Stimulated activated CD4-positive, alpha-beta T cell treated with anti-CD3 and anti-CD28 coated beads, Interleukin-1b, Interleukin-23, amount 100 ng/mL, for 4 hours (primary cell): ENCODE measurements at places on chromosomes 12 and 14.

GRCh38 chr14:81312289-81312876 is 87.7 kb downstream of the STON2 start:
- DNase-seq, result no peak

DNA sequence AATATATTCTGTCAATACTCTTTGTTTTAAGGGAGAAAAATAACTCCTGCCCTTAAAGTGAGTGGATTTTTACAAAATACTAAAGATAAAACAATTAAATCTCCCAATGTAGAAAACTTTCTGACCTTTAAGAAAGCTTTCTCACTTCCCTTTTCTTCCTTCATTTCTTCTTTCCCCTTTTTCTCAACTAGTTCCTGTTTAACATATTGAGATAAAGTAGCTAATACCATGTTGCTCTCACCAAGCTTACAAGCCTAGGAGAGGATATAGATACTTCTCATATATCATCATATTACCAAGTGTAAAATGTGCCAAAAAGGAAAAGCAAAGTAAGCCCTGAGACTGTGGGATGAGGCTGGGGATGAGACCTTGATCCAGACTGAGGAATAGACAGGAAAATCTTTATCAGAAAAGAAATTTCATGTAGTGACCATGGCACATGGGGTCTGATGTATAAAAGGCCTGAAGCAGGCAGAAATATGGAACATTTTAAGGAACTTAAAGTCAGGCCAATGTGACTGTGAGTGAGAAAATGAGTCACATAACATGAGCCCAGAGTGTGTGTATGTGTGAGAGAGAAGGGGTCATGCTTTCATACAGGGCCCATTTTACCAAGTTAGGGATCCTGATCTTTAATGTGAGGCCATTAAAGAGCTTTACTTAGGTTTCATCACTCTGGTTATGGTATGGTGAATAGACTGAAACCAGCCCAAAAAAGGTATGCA is 1.6 kb upstream of the RPL10L start:
- DNase-seq, result no peak

GRCh38 chr14:100615736-100616695 is 28.8 kb upstream of the BEGAIN start:
- no peak for DNase-seq

- no peak for DNase-seq
Measured at GRCh38 chr14:57845802-57846531, 19.9 kb downstream of the SLC35F4 start.

GRCh38 chr14:88233915-88234314 is 89.2 kb downstream of the KCNK10 start:
- no peak for DNase-seq

- DNase-seq, result no peak
Measured at GRCh38 chr12:26340649-26341048, 145.3 kb downstream of the SSPN start.

- no peak for DNase-seq
Measured at GRCh38 chr12:127790376-127790775, 476.6 kb upstream of the TMEM132C start.

- no peak for DNase-seq
Measured at GRCh38 chr12:103858953-103859601, 18.0 kb upstream of the NT5DC3 start.

- no peak for DNase-seq
Measured at GRCh38 chr12:120862664-120863063, 41.5 kb downstream of the SPPL3 start.

DNA sequence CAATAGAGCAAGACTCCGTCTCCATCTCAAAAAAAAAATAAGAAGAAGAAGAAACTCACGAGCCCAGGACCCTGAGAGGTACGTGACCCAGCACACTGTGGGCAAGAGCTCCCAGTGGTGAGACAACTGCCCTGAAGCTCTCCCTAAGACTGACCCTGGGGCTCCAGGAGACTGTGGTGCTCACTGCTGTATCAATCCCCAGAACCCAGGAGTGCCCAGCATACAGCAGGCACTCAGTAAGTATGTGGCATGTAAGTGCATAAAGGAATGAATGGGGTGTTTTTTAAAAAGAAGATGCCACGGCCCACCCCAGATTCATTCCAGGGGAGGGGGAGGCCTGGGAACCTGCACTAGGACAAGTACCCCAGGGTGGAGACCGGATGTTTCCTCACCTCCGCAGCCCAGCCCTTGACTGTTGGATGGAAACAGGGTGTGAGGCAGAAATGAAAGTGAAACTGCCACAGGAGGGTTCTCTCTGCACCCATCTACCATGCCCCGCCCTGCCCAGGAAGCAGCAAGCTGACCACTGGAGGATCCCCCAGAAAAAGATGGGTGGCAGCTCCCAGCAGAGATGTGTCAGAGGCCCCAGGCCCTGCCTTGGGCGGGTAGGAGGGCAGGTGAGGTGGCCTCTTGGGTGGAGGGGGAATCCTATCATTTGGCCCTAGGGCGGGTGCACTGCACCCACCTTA is 12.2 kb downstream of the ITPK1 start:
- DNase-seq, result peak; percentile 45

GRCh38 chr12:7716381-7716780 is 5.1 kb downstream of the DPPA3 start:
- no peak for DNase-seq

DNA sequence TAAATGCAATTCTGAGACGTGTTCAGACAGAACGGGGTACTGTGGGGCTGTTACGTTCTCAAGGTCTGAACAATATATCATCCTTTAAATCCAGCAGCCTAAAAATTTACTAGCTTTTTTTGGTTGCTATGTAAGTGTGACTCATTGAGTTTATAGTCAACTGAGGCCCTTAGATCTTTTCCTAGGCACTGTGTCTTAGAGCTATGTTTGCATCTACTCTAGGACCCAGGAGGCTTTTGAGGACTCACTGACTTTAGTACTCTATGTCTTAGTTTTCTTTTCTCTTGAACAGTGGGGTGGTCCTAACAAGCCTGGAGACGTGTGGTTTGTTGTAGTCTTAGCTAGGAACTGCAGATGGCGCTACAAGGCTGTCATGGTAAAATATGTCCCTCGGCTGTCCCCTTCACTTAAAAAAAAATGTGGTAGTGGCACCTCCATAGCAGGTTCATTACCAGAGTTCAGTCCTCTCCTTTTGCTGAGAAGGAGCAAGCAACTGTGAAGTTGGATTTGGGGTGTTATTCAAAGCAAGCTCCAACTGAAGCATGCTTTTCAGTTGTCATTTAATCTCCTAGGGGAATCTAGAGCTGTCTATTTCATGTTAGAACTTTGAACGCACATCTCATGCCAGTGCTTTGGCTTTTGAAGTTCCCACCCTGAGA is 8.7 kb upstream of the SPATS2 start:
- no peak for DNase-seq

DNA sequence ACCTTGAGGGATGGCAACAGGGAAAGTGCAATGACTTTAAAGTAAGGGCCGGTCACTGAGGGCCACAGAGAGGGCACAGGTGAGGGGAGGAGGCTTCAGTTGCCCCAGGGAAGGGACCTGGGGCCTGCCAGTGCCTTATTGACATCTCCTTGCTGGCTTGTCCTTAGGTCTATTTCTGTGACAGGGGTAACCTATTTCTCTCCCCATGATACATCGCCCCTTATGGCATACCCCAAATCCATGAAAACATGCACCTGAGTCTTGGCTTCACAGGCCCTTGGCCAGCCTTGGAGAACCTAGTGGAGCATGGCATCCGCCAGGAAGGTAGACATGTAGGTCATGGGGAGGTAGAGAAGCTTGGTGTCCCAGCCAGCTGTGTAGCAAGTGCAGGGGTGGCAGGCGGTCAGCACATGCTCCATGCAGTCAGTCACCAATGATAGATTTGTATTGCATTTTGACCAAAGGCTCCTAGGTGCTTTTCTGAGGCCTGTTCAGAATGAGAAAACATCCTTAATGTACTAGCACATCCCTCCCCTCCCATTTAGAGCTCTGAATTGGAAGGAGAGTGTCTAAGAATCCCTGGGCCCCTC is 23.6 kb upstream of the RDH16 start:
- no peak for DNase-seq

GRCh38 chr14:34449819-34450541 is 12.1 kb downstream of the SPTSSA start:
- DNase-seq, result no peak

- no peak for DNase-seq
Measured at GRCh38 chr12:92421701-92422100, 276.1 kb upstream of the BTG1 start.

DNA sequence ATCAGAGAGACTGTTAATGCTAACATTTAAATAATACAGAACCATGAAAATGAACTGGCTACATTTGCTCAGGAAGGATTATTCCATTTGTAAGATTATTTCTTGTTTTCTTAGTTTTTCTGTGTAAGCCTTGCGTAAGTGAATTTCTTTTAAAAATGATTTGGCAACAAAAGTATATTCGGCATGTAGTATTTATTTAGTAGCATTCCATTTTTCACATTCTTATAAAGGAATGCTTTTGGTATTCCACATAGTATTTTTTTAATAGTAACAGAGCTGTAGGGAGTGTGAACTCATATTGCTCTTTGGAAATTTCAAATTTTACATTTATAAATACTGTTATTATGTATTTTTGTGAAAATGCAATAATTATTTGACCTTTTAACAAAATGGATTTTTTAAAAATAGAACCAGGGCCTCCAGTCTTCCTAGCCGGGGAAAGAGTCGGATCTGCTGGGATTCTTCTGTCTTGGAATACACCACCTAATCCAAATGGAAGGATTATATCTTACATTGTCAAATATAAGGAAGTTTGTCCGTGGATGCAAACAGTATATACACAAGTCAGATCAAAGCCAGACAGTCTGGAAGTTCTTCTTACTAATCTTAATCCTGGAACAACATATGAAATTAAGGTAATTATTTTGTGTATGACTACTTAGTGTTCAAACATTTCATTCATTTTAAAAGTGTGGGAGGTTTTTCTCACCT is 1.2 kb downstream of the PTPRQ start:
- no peak for DNase-seq

GRCh38 chr12:85823436-85824180 is 12.6 kb downstream of the RASSF9 start:
- no peak for DNase-seq

- no peak for DNase-seq
Measured at GRCh38 chr12:60324746-60325145, 728.9 kb downstream of the SLC16A7 start.

DNA sequence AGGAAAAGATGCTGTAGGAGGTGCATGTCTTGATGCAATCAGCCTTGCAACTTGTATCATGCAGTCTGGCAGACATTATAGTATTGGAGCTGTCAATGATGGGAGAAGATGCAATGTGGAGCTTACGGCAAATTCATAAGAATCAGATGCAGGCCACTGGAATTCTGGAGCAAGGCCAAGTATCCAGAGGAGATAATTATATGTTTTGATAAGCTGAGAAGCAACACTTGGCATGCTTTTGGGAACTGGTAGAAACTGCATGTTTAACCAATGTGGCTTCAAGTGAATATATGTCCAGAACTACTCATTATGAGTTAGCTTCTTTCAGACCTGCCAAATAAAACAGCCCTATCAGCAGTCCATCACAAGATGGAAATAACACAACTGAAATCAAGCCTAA is 249.1 kb upstream of the PPFIA2 start:
- no peak for DNase-seq

DNA sequence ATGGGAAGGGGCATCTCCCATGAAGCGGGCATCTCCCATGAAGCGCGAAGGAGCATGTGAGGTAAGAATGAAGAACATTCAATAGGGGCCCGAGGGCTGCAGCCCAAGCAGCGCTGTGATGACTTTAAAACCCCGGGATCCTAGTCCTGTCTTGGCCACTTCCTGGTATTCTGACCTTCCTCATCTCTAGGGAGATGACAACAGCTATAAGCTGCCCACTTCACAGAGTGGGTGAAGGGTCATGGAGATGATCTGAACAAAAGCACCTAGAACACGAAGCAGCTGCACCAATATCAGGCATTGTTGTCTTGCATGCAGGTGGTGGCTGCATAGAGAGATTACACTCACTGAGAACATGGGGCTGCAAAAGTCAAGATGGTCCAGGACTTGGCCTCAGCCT is 64.5 kb downstream of the SPTB start:
- DNase-seq, result no peak

DNA sequence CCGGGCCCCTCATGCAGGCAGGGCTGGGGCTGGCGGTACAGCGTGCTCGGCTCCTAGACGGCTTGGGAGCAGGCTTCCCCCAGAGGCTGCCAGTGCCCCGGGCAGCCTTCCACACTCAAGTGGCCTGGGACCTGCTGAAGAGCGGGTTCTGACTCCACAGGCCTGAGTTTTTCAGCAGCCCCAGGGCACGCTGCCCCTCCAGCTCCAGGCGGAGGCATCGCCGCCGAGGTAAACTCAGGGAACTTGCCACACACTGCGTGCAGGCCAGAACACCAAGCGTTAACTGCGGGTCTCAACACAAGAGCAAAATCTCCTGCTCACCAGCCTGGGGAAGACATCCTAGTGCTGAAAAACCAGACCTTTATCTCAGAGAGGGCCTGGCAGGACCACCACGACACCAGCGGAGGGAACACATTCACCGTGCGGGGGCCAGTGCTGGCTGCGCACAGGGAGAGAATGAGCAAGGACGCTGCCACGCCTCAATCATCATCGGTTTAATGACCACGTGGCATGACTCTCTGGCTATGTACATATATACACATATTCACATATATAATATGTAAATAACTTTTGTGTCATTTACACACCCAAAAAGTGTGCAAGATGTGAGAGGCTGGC is 21.3 kb downstream of the PSMC1 start:
- DNase-seq, result no peak

DNA sequence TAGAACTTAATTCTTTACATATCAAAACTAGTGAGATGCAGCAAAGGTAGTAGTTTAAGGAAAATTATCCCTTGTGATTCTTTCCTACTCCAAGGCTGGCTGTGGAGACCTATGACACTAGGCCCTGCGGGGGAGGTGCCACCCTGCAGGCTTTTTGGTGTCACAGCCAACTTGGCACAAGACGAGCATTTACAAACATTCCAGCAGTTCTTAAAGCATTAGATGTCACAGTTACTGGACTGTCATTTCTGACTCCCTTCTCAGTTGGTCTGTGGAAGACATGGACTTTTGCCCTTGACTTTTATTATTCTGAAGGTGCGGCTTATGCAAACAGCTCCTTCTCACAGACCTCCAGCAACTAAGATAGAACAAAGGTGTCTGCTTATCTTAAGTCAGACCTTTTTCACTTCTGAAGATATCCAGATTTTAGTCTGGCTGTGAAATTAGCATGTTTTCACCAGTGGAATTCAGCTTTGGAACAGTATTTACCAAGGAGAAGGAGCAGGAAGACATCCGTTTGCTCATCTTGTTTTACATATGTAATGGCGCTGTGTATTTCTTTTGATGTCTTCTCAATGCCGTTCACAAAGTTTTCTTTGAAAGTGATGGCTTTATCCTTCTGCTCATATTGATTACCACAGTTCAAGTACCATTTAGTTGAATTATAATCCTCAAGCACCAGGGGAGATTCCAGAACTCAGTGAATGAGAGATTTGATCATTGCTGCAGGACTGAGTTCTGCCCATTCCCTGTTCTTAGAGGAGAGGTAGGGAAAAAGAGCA is 17.9 kb downstream of the SRGAP1 start:
- DNase-seq, result no peak

- DNase-seq, result no peak
Measured at GRCh38 chr12:77774761-77775160, 55.9 kb upstream of the NAV3 start.

- no peak for DNase-seq
Measured at GRCh38 chr12:124327362-124328043, 32.6 kb downstream of the RFLNA start.
